ENCODE measurements at places on chromosomes 11 and 22. TPM values are rescaled to one million over a fixed set of nuclear protein-coding genes. Genes with fewer than 3 reads are reported as not detected.

SPINDOC gene
- 35.9 TPM for total RNA-seq

C22orf31 gene
- not detected for total RNA-seq

TUB gene
- total RNA-seq: 0.88 TPM

ART5 gene
- total RNA-seq: 0.22 TPM

CCDC87 gene
- 0.29 TPM for total RNA-seq

FGF4 gene
- not detected for total RNA-seq

TMX2 gene
- 88.0 TPM for total RNA-seq

NXPE2 gene
- total RNA-seq: not detected

LIF gene
- total RNA-seq: 82.9 TPM

DMC1 gene
- total RNA-seq: 4.3 TPM

OR5B21 gene
- not detected for total RNA-seq
